Fibroblast of the aortic adventitia (primary cell): ENCODE measurements at places on chromosomes 1 and 21.

GRCh38 chr1:172390301-172390682, 30.2 kb upstream of the C1orf105 start:
- peak; percentile 19 for DNase-seq

DNA sequence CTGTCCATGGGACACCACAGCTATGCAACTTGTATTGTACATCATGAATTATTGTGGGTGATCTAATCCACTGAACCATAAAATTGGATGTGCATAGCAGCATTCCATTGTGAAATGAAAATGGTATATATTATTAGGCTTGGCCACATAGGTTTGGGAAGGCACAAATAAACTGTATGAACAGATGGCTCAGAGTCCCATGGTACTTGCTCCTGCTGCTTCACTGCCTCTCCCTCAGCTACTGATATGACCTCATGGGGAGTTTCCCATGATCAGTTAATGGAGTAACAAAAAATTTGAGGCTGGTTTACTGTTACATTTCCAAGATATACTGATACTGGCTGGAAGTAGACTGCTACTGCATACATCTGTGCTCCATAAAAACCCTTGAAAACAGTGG, 152.7 kb upstream of the NEGR1 start:
- peak; percentile 18 for DNase-seq

GRCh38 chr1:193707271-193708021, 521.0 kb upstream of the B3GALT2 start:
- no peak for DNase-seq

GRCh38 chr1:25677193-25677773, 60.7 kb downstream of the MAN1C1 start:
- no peak for DNase-seq

DNA sequence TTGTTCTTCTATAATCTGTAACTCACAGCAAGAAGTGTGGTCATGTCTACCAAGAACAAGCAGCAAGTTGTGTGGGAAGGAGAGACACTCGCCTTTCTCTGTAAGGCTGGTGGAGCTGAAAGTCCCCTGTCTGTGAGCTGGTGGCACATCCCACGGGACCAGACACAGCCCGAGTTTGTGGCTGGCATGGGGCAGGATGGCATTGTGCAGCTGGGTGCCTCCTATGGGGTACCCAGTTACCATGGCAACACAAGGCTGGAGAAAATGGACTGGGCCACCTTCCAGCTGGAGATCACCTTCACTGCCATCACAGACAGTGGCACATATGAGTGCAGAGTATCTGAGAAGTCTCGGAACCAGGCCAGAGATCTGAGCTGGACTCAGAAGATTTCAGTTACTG, 15.5 kb downstream of the CD101 start:
- no peak for DNase-seq

GRCh38 chr1:180199018-180199417, 31.0 kb upstream of the LHX4 start:
- DNase-seq: no peak

DNA sequence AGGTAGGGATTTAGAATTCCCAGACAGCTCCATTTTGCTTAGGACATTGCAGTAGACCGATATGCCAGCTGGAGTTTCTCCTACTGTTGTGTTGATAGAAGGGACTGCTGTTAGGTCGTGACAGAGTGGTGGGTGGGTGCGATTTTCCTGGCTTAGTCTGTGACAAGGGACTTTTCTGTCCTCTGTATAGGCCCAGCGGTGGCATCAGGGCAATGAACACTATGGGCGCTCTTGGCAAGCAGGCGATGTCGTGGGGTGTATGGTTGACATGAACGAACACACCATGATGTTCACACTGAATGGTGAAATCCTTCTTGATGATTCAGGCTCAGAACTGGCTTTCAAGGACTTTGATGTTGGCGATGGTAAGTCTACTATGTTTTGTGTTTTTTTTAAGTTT, 321.8 kb downstream of the ZP4 start:
- DNase-seq: no peak

DNA sequence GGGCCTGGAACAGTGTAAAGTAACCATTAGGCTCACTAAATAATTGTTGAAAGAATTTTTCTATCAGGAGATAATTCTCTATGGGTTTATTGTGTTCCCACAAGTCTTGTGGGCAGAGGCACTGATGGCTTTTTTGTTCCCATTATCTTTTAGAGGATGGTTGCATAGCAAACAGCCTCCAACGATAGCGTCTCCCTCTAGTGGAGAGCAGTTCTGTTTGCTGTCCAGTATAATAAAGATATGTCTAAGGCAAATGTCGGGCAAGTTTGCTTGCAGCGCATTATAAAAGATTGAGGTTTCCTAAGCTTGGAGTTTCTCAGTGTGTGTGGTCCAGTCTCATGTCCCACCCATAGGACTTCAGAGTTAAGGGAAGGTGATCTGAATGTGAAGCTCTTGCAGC, 1.3 kb upstream of the SLC6A17 start:
- DNase-seq: no peak

- no peak for DNase-seq
Measured at GRCh38 chr1:154769193-154769895, 100.7 kb downstream of the KCNN3 start.

DNA sequence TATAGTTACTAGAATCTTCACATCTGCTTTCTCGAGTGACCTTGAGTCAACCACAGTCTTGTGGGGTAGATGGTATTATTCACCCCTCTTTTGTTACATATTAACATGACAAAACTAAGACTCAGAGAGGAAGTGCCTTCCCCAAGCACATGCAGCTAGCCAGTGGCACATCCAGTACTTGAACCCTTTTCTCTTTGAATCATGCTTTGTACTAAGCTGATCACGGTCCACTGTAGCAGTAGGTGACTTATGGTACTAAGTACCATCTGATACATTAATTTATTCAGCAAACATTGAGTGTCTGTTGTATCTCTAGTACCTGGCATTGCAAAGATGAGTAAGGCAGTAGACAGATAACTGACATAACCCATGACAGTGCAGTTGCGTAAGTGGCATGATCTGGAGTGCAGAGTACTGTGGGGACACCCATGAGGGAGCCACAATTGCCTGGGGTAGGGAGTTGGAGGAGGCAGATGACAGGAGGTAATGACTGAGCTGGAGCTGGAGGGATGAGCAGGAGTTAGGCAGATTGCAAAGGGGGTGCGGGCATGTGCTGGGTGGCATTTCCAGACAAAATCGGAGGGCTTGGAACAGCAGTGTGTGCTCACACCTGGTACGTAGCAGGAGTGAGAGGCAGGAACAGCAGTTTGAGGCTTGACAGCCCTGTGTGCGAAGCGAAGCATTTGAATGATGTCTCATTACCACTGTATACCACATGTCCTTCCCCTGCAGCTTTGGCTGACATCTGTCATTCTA, 29.8 kb downstream of the UCK2 start:
- no peak for DNase-seq
